NCI-H1092 treated with DMSO at 0.1 percent for 48 hours (cell line): ENCODE measurements at places on chromosomes 2 and 18.

DNA sequence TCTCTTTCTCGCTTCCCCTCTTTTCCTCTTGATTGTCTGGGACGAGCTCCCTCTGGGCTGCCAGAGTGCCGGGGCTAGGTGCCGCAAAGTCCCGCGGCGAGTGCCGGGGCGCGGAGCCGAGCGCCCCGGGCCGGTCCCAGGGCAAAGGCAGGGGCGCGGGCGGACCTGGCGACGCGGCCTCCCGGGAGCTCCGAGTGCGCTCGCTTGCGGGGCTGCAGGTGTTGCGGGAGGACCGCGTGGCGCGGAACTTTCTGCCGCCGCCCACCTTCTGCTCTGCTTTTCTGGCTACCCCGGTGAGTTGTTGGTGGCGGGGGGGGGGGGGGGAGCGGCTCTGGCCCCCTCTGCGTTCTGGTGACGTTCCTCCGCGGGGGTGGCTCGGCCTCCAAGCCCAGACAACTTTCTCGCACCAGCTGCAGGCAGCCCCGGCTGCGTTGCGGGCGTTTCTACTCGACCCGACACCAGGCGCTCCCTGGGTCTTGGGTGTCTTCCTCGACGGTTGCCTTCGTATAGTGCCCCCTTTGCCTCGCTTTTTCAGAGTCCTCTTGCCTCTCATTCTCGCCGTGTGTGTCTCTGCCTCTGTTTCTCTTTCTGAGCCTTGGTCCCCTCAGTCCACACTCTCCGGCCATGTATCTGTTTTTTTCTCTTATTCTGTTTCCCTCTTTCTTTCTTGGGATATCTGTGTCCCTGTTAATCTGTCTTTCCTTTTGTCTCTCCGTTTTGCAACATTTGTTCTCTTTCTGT is 759 bp downstream of the GALNT13 start:
- DNase-seq: no peak

- peak; percentile 69 for DNase-seq
Observed at GRCh38 chr18:23178661-23179081, 43.4 kb downstream of the CABLES1 start.

DNA sequence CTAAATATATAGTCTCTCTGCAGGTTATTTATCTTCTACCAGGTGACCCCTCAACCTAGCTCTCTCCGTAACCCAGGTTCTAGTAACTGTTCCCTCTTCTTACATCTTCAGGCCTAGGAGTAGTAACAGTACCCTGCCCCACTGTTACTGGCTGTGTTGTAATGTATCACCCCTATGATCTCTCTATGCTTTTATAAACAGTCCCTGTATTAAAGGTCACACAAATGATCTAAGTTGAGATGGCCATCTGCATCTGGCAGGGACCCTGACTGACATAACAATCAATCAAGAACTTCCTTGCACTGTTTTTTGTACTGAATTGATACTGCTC is 219.7 kb upstream of the STK17B start:
- DNase-seq: no peak

- DNase-seq: no peak
Observed at GRCh38 chr2:222194669-222195068, 104.1 kb downstream of the PAX3 start.

DNA sequence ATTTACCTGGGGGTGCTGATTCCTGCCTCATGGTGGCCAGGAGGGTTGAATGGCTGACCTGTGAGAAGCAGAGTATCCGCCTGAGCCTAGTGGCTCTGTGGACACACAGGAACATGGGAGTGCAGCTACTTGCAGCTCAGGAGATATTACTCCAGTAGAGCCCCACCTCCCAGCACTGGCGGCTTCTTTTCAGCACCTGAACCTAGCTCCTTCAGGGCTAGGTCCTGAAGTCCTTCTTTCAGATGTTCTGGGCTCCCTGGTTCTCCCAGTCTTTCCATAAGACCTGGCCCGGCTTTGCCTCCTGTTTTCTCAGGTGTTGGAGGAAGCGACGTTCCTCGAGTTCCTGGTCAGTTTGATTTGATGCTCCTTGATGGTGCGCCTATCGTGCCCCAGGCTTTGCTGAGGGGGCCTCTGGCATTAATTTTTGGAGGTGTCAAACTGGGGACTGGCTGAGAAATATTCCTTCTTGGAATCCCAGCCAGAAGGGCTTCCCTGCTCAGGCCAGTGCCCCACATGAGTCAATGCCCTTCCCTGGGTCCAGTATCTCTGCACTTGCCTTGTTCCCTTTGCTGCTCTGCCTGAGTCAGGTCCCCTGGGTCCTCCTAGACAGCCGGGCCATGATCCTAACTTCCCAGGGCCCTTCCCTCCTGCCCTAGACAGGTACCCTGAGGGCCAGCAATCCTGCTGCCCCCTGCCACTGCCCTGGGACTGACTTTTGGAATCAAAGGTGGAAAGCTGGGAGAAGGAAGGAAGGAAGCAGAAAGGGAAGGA is 110.7 kb upstream of the HAAO start:
- DNase-seq: no peak

GRCh38 chr2:106269591-106270291 is 75.6 kb upstream of the UXS1 start:
- peak; percentile 64 for DNase-seq

- DNase-seq: no peak
Observed at GRCh38 chr18:48358868-48359267, 50.3 kb downstream of the ZBTB7C start.

- DNase-seq: no peak
Observed at GRCh38 chr18:12233378-12233777, 20.8 kb upstream of the CIDEA start.

DNA sequence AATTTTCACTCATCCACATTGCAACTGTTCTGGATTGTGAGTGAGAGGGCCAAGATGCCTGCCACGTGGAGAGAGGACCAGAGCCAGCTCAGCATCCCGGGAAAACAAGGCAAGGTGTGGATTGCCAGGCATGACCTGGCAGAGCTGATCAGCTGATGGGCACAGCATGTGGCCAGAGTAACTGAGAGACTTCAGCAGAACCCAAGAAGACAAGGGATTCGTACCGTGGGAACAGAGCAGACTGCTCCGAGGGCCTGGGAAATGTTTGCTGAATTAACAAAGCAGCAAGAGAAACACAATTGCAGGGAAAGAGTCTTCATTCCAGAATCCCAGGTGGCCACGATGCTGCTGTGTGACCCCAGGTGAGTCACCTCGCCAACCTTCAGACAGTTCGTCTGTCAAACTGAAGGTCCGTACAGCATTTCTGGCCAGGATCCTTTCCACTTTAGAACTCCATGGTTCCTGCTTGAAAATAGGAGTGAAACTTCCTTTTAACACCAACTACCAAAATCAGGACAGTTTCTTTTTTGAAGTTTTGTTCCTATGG is 26.3 kb upstream of the POMC start:
- no peak for DNase-seq

- no peak for DNase-seq
Observed at GRCh38 chr2:78541451-78542267, 483.8 kb upstream of the REG3G start.

DNA sequence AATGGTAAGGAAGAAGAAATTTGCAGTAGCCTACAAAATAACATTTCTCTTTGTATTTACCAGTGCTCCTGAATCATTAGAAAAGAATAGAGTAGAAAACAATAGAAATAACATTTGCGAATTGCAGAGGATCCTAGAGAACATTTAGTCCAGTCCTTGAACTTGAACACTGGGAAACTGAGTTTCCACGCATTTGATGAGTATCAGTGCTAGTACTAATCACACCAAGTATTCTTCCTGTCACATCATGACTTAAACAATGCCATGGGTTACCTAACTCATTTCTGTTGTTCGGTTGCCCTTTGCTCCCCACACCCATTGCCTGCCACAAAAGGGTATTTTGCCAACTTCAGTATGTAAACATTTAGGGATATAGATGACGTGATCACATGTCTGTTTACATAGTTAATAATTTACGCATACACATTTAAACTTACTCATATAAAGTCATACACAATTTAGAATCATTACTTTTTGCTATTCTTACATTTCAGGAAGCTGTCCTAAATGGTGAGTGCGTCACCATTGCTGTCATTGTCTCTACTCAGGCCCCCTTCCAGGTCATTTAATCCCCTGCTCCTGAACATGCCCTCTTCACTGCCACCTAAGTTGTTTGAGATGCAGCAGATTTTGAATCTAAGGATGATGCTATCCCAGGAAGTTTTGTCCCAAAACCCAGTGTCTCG is 42.3 kb downstream of the CRIM1 start:
- DNase-seq: no peak

GRCh38 chr2:238169708-238170251 is 11.0 kb downstream of the ERFE start:
- no peak for DNase-seq

GRCh38 chr2:235557903-235558302 is 64.1 kb downstream of the AGAP1 start:
- no peak for DNase-seq

GRCh38 chr2:191907091-191907490 is 60.2 kb upstream of the CAVIN2 start:
- DNase-seq: no peak

GRCh38 chr2:69073928-69074570 is 61.1 kb downstream of the ANTXR1 start:
- DNase-seq: no peak

GRCh38 chr2:86027196-86027921 is 78.3 kb downstream of the POLR1A start:
- DNase-seq: no peak

DNA sequence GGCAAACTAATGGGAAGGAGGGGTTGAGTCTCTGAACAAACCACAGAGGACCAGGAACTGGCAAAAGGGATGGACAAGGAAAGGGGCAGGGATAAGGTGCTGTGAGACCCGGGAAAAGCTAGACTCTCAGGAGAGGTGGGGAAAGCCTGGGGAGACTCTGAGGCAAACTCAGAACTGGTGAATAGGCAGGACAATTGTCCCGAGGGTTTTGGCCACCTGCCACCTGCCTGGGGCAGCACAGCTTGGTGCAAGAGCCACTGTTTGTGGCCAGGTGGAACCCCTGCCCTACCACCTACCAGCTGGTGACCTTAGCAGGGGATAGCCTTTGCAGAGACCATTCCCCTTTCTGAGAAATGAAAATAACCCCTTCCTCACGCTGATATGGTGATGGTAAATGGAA is 129.4 kb upstream of the ASB18 start:
- DNase-seq: no peak

GRCh38 chr2:54634564-54635511 is 88.6 kb upstream of the EML6 start:
- DNase-seq: no peak

DNA sequence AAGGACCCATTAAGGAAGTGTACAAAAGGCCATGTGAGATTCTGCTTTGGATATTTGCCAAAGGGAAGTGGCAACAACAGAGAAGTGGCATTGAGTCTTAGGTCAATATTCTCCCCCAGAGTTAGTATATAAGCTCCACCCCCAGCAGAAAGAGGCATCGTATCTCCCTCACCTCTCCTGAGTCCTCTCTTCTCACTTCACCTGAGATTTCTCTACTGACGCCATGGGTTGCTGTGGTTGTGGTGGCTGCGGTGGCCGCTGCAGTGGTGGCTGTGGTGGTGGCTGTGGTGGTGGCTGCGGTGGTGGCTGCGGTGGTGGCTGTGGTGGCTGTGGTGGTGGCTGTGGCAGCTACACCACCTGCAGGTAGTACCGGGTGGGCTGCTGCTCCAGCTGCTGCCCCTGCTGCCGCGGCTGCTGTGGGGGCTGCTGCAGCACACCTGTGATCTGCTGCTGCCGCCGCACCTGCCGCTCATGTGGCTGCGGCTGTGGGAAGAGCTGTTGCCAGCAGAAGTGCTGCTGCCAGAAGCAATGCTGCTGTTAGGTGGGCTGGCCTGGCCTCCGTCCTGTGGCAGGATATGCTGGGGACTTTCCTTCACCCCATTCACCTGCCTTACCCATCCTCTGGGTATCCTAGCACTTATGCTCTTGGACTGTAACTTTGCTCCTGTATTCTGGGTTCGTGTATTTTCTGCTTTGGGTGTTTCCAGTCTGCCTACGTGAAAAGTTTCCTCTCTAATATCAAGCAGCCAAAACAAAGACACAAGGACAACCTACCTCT is 5.9 kb downstream of the SCYGR3 start:
- DNase-seq: no peak

GRCh38 chr18:63402246-63403162 is 19.8 kb downstream of the VPS4B start:
- DNase-seq: no peak

- no peak for DNase-seq
Observed at GRCh38 chr18:54529444-54529843, 61.6 kb upstream of the DYNAP start.

DNA sequence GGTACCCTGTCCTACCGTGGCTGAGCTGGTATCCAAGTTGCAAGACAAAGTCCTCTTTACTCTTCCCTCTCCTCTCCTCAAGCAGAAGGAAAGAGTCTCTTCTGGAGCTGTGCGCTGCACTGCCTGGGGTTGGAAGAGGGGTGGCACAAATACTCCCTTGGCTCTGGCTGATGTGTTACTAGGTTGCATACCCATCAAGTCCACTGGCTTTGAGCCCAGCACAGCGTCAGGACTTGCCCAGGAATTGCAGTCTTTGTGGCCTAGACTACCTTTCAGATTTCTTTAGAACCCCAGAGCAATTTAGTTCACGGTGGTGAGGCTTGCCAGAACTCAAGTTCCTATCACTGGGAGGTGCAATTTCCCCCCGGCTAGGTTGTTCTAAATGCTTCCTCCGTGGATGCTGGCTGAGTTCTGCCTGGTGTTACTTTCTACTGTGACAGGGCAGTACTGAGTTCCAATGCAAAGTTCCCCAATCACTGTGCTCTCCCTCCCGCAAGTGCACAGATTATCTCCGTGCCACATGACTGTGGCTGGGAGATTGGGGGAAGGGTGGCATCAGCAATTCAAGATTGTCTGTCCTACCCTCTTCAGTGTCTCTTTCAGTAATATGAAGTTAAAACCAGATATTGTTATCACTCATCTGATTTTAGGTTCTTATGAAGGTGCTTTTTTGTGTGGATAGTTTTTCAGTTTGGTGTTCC is 13.4 kb downstream of the MYO3B start:
- no peak for DNase-seq

GRCh38 chr2:212708355-212708754 is 169.8 kb upstream of the ERBB4 start:
- no peak for DNase-seq

DNA sequence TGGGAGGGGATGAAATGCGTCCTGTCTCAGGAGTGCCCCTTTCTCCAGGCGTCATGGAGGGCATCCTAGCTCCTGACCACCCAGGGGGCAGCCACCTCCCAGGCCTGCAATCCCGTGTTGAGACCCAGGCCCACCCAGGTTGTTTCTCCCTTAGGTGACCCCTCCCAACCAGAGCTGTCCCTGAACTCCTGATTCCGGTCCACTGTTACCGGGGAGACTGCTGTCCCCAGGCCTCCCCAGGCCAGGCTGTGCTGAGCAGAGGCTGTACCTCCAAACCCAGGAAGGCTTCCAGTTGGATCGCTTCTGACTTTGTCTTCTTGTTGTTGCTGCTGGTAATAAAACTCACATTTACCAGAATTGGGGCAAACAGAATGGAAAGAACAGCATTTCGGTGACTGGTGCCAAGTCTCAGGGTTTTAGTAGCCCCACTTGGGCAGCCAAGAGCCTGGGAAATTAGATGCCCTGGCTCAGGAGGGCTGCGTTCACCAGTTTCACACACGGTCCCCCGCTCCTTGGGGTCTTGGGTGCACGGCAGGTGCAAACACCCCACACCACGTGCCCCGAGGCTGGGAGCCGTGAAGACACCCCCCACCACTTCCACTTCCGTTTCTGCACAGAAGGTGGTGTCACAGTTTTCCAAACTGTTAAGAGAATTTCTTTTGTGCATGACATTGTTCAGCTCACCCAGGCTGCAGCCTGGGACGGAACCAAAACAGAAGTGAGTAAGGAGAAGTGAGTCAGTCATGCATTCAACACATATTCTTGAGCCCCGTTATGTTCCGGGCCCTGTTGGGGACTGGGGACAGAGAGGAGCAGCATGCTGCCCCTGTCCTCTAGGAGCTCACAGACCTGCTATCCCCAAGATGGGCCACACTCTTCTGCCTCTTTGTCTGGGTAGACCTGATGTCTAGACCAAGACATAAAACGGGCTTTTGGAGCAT is 29.4 kb downstream of the ITM2C start:
- DNase-seq: no peak

- DNase-seq: no peak
Observed at GRCh38 chr18:58429442-58429841, 199.4 kb downstream of the ALPK2 start.
